ENCODE measurements at places on chromosomes 1 and 21.

DNA sequence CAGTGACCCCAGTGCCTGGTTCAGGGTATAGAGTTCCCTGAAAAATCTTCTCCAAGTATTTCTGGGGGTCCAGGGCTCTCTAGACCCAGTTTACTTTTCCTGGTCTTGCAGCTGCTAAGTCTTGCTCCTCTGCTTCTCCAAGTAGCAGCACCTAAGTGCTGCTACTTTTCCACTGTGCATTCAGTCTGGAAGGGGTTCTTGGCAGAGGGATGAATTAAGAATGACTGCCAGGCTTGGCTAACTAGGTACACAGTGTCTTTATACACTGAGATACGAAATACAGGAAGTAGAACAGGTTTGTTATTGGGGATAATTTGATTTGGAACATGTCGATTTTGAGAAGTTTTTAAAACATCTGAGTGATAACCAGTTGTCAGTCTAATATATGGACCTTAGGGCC lies 24.2 kb upstream of the ERICH3 start:
- no peak for DNase-seq

DNA sequence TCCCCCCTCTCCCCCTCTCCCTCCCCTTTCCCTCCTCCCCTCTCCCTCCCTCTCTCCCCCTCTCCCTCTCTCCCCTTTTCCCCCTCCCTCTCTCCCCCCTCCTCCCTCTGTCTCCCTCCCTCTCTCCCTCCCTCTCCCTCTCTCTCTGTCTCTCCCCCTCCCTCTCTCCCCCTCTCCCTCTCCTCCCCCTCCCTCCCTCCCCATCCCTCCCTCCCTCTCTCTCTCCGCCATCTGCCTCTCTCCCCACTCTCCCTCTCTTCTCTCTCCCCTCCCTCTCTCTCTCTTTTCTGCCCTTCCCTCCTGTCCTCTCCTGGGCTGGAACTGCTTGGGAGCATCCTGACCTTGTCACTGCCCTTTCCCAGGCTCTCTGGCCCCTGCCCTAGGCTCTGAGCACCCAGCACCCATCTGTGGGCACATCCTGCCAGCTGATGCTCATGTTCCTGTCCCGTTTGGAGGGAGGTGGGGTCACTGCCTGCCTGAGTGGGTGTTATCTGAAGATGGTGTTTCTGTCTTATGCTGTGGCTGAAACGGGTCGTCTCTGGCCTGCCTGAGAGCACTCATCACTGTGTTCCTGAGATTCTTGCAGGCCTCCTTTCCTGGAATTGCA lies 10.8 kb downstream of the FTCD start:
- no peak for DNase-seq

GRCh38 chr1:70979313-70979712 lies 68.3 kb downstream of the PTGER3 start:
- DNase-seq, result no peak

DNA sequence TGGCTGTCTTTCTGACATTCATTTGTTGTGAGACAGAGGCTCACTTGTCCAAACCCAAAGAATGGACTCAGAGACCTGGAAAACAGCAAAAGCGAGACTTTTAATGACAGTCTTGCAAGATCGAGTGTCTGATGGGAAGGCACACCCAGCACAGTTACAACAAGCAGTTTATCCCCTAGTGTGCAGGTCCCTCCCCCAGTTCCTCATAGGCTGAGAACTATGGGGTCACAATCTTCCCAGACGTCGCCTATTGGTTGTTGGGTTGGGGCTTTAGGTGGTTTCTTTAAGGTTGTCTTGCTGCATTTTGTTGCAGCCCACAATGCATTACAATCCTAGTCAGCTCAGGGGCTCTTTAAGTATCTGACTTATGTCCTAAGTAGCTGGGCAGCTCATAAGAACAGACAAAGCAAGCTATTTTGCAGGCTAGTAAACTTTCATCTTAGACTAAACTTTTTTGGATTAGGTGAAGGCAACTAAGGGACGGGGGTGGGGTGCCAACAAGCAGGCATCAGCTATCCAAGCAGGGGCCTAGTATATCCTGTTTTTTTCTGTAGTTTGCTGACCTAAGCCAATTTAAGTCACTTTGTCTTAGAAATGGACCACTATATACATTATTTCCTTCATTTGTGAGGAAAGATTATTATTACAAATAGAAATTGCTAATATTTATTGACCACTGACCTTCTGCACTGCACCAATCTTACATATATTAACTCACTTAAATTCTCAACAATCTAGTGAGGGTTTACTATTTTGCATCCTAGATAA lies 151.8 kb downstream of the SETD4 start:
- DNase-seq, result no peak

- DNase-seq, result no peak
These were observed 23.9 kb downstream of the TRPM2 start for GRCh38 chr21:44377201-44377921.

GRCh38 chr1:20725189-20726117 lies 7.0 kb downstream of the SH2D5 start:
- DNase-seq, result no peak

Data from activated CD8-positive, alpha-beta memory T cell treated with anti-CD3 and anti-CD28 coated beads for 1 hour (primary cell).